ENCODE measurements at places on chromosomes 4 and X. TPM values are rescaled to one million over a fixed set of nuclear protein-coding genes. Genes with fewer than 3 reads are reported as not detected.

DNA sequence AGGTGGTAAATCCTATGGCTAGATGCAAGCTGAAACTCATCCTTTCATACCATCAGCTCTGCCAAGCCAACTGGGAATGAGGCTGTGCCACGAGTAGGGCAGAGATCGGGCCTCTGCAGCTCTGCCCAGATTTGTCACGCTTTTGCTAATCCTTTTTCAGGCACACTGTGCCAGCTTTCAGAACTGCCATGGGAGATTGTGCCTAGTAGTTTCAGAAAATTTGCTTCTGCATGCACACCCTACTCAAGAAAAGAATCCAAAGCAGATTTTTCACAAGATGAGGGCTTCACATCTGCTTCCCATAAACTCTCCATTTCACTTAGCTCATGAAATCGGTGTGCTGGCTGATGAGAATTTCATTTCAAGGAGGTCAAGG lies 3.3 kb upstream of the ADH7 start:
- no peaks in the 10 kb centered on the region for H3K27me3 ChIP-seq
- no peak for DNase-seq
- H3K36me3 ChIP-seq, result no peaks in the 10 kb centered on the region
- peak overlapping the region; percentile 17 for H3K27ac ChIP-seq

DNA sequence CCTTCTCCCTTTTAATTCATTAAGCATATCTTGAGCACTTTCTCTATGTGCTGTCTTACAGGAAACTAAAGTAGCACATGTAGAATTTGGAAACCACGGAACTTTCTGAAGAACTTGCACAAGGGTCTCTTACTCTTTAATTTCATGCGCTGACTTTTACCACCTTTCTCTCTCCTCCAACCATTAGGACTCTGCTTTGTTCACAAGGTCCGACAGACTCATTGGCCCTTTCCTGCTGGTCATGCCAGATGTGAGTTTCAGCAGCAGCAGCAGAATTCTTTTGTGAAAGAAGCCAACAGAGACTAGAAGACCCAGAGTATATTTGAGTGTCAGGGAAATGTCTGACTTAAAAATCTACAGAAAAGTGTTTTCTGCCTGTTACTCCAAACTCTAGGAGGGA lies 207.1 kb downstream of the GUCY2F start:
- DNase-seq, result no peak
- H3K4me1 ChIP-seq, result no peaks in the 10 kb centered on the region
- H3K36me3 ChIP-seq, result no peaks in the 10 kb centered on the region
- H3K27me3 ChIP-seq, result no peaks in the 10 kb centered on the region

- DNase-seq, result no peak
- no peak overlapping the region for H3K27ac ChIP-seq
- no peak overlapping the region for H3K4me3 ChIP-seq
- no peaks in the 10 kb centered on the region for H3K27me3 ChIP-seq
- no peaks in the 10 kb centered on the region for H3K36me3 ChIP-seq
These were observed 31.7 kb upstream of the ZNF41 start for GRCh38 chrX:47514533-47515235.

FGFR3 gene
- 6.1 TPM for total RNA-seq

- H3K4me3 ChIP-seq, result no peak overlapping the region
- H3K27me3 ChIP-seq, result no peaks in the 10 kb centered on the region
- no peaks in the 10 kb centered on the region for H3K36me3 ChIP-seq
These were observed 3.2 kb downstream of the SEPSECS start for GRCh38 chr4:25157081-25157480.

DNA sequence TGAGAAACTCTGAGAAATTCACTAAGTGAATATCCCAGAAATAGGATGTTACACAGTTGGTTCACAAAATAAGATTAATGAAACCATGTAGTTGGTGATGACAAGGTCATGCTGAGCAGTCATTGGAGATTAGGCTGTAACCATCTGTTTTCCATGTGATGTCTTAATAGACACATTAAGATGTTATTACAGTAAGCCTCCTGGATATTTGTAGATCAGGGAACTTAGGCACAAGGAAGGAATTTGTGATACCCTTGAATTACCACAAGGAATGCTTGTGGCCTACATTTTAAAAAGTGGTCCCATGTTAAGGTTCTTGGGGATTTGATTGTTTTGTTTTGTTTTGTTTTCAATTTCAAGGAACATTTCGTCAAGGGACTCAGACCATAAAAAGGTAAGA lies 185.6 kb upstream of the BANK1 start:
- H3K36me3 ChIP-seq, result no peaks in the 10 kb centered on the region
- H3K27me3 ChIP-seq, result no peaks in the 10 kb centered on the region
- no peak for DNase-seq
- H3K27ac ChIP-seq, result no peak overlapping the region
- H3K4me3 ChIP-seq, result no peak overlapping the region
- no peaks in the 10 kb centered on the region for H3K4me1 ChIP-seq

DNA sequence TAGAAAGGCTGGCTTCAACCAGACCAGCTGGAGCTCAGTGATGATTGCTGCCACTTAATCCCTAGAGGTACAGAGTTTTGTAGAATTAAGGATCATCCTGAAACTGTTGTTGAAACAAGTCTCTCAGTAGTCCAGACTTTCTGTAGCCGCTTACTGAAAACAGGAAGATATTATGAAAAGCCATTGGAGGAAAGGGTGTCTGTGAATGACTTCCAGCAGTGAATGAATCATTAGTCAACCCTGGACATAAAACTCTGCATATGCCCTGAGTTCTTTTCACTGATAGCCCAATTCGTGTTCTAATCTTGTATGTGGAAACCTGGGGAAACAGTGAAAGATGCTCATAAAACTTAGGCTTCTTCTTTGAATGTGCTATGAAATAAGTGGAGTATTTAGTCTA lies 14.8 kb downstream of the HOPX start:
- no peak overlapping the region for H3K4me3 ChIP-seq
- H3K4me1 ChIP-seq, result no peaks in the 10 kb centered on the region
- H3K27ac ChIP-seq, result no peak overlapping the region

GRCh38 chr4:8203052-8203401 lies 3.9 kb downstream of the SH3TC1 start:
- H3K36me3 ChIP-seq, result no peaks in the 10 kb centered on the region
- no peaks in the 10 kb centered on the region for H3K4me1 ChIP-seq
- no peaks in the 10 kb centered on the region for H3K27me3 ChIP-seq
- DNase-seq, result no peak

GRCh38 chr4:10963241-10963640 lies 278.7 kb upstream of the CLNK start:
- no peak for DNase-seq
- no peaks in the 10 kb centered on the region for H3K4me1 ChIP-seq
- no peak overlapping the region for H3K4me3 ChIP-seq
- H3K27me3 ChIP-seq, result no peaks in the 10 kb centered on the region

TACR3 gene
- total RNA-seq, result not detected

TRIM60 gene
- total RNA-seq, result not detected

VSIG1 gene
- total RNA-seq, result not detected

CXorf49 gene
- total RNA-seq, result not detected

DNA sequence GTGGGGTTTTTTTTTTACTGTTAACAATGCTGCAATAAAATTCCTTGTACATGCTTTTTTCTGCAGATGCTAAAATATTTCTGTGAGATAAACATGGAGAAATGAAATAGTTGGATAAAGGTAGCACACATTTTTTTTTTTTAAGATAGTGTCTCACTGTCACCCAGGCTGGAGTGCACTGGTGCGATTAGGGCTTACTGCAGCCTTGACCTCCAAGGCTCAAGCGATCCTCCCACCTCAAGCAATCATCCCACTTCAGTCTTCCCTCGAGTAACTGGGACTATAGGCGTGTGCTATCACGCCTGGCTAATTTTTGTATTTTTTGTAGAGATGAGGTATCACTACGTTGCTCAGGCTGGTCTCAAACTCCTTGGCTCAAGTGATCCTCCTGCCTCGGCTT lies 1.8 kb upstream of the HUWE1 start:
- H3K27me3 ChIP-seq, result no peaks in the 10 kb centered on the region
- no peaks in the 10 kb centered on the region for H3K4me1 ChIP-seq
- DNase-seq, result no peak
- H3K4me3 ChIP-seq, result no peak overlapping the region
- no peak overlapping the region for H3K27ac ChIP-seq

DNA sequence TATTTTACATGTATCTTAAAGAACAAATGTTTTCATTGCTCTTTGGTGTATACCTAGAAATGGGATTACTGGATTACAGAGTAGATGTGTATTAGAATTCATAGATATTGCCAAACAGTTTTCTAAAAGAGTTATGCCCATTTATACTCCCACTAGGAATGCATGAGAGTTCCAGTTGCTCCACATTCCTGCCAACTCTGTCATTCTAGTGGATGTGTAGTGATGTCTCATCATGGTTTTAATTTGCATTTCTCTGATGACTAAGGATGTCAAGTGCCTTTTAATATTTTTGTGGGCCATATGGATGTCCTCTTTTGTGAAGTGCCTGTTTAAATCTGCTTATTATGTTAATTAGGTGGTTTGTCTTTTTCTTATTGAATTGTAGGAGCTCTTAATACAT lies 65.6 kb upstream of the BMP2K start:
- no peaks in the 10 kb centered on the region for H3K36me3 ChIP-seq
- no peak overlapping the region for H3K4me3 ChIP-seq
- no peaks in the 10 kb centered on the region for H3K4me1 ChIP-seq

GRCh38 chrX:133852837-133853356 lies 132.5 kb downstream of the GPC3 start:
- no peak overlapping the region for H3K4me3 ChIP-seq
- no peaks in the 10 kb centered on the region for H3K4me1 ChIP-seq
- no peaks in the 10 kb centered on the region for H3K36me3 ChIP-seq
- no peak overlapping the region for H3K27ac ChIP-seq
- no peak for DNase-seq

GRCh38 chr4:108107729-108108382 lies 60.9 kb downstream of the LEF1 start:
- no peaks in the 10 kb centered on the region for H3K27me3 ChIP-seq
- no peaks in the 10 kb centered on the region for H3K4me1 ChIP-seq
- no peaks in the 10 kb centered on the region for H3K36me3 ChIP-seq
- no peak for DNase-seq
- no peak overlapping the region for H3K4me3 ChIP-seq

RHOXF1 gene
- total RNA-seq, result 0.82 TPM
